ENCODE measurements at places on chromosomes 3 and 15.

GRCh38 chr15:101526890-101527289 lies 37.4 kb upstream of the PCSK6 start:
- no peak for DNase-seq

GRCh38 chr3:195083659-195084058 lies 187.3 kb downstream of the XXYLT1 start:
- DNase-seq: no peak

DNA sequence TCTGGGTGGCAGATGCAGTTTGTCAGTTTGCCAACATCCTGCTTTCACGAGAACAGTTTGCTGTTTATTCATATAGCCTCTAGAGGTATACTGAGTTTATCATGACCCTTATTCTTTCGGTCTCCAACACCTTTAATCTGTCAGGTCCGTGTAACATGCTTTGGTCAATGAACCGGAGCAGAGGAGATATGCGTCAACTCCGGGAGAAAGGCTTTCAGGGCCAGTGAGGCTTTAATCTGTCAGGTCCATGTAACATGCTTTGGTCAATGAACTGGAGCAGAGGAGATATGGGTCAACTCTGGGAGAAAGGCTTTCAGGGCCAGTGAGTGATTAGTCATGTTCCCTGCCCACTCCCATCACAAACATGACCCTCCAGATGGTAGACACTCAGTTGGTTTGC lies 16.9 kb upstream of the GPD1L start:
- DNase-seq: no peak

DNA sequence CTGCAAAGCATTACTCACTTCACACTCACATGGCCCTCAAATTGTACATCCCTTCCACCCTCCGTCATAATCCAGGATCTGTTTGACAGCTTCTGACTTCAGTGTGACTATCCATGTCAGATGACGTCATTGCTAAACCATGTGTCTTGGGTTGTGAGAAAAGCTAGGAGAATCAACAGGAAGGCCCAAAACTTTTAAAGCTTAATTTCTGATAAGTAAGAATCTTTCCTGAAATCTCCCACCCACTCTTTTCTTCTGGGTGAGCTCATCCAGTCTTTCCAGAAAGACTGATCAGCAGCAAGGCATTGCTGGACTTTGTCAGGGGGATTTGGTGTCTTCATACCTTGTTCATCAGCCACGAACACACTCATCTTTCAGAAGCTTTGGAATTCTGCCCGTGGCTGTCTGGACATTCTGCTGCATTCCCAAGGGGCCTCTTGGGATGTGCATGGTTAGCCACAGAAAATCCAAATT lies 11.5 kb upstream of the LMCD1 start:
- no peak for DNase-seq

DNA sequence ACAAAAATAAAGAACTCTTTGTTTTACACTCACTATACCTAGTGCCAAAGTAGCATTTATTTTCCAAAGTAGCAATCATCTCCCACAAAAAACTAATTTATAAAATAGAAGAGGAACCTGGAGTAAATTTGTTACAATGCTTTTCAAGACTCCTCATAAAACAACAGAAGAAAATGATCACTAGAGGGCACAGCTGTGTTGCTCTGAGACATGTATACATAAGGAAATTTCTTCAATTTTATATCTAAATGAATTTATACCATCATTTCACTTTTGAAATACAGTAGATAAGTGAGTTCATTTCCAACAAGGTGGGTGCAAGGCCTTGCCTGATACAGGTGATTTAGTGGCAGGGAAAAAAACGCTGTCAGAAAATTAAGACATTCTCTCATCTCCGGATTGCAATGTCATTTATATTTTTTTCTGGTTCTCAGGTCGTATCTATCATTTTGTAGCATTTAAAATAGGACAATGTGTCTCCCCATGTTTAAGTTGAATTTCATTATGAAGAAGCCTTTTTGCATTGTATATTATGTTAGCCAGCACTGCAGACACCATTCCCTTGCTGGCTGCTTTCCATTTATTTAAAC lies 25.3 kb upstream of the ARHGEF26 start:
- DNase-seq: no peak

DNA sequence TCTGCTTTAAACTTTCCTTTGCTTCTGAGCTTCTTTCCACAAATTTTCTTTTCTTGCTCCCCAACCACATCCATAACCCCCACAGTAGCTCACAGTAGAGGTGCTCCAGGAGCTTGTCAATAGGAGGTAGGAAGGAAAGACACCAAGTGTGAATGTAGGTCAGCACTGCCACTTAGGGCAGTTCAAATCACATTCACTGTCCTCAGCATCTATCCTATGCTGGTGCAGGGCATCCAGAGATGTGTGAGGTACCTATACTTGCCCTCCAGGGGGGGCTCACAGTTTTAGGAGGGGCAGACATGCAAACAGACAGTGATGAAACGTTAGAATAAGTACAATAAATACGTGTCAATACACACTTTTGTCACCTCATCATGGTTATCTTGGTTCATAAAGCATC lies 1.5 kb upstream of the SPSB4 start:
- no peak for DNase-seq

- DNase-seq: no peak
Measured at GRCh38 chr15:83015361-83015760, 3.9 kb upstream of the C15orf40 start.

DNA sequence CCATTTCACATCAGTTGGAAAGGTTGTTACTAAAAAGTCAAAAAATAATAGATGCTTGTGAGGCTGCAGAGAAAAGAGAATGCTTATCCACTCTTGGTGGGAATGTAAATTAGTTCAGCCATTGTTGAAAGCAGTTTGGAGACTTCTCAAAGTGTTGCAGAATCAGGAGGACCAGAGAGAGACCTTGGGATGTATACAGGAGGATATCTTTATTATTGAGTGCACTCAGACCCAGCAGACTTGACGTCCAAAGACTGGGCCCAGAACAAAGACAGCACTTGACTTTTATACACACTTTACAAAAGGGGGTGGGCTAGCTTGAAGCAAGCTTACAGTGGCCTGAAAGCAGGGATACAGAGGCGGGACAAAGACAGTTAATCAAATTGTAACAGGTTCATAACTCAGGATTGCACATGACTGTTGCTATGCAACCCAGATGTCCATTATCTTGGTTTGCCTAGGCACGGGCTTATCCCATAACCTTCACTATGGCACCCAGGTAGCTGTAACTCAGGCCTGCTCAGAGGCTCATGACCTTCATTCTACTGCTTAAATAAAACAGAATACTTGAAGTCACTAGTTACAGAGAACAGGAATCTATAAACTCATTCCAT lies 127.7 kb downstream of the SPATA16 start:
- DNase-seq: no peak

GRCh38 chr3:195597848-195598247 lies 14.1 kb upstream of the APOD start:
- no peak for DNase-seq

DNA sequence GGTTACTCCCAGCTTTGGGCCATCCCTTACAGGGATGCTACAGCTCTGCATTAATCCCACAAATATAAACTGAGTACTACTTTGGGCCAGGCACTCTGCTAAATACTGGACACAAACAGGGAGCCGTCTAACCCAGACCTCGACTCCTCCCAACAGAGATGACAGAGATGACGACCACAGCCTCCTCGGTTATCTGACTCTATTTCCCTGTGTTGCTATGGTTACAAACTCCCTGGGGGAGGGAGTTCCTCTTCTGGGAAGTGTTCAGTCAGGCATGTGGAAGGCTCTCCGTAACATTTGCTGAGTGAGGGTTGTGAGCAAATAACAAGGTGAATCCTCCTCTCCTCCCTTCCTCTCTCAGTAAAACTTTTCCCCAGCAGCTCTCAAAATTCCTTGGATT lies 6.7 kb upstream of the CMTM7 start:
- no peak for DNase-seq

DNA sequence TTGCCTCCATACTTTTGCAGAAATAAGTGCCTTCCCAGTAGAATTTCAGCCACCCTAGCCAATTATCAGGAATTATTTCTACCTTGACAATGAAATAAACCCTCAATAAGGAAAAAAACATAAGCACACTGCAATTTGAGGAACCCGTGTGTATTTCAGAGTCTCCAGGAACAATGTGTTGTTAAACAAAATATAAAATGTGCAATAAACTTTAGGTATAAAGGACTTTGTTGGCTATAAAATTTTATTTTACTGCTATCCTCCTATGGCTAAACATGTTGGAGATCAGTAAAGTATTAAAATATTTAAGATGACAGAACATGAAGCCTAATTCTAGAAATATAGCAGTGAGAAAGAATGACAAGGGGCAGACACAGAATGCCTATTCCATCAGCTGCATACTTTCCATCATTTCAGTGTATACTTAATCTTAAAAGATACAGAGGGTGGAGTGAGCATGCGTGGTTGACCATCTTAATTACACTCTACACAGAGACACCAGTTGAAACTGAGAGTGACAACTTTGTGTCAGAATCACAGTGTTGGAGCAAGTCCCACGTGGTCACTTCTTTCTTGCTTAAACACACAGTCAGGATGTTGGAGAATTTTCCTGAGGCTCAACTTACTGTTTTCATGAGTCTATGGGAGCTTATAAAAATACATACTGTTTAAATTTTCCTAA lies 79.0 kb upstream of the SUCLG2 start:
- no peak for DNase-seq

- DNase-seq: no peak
Measured at GRCh38 chr15:71279757-71280141, 164.5 kb downstream of the THSD4 start.

DNA sequence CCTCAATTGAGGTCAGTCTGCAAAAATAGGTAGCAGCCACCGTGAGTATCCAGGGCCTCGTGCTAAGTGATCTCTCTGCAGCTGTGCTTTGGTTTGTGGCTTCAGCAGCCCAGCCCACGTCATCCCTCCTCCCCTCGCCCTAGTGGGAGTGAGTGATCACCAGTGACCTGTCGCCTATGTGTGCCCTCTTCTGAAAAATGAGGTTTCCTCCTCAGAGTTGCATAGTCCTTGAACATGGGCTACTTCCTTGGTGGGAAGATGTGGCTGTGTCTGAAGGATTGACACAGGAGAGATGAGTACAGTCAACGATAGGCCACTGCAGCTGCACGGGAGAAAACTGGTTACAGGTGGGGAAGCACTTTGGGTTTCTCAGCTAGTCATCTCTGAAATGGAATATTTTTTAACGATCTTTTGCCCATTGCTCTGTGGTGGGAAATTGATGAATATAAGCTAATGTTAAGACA lies 144.8 kb upstream of the BHLHE40 start:
- DNase-seq: no peak

DNA sequence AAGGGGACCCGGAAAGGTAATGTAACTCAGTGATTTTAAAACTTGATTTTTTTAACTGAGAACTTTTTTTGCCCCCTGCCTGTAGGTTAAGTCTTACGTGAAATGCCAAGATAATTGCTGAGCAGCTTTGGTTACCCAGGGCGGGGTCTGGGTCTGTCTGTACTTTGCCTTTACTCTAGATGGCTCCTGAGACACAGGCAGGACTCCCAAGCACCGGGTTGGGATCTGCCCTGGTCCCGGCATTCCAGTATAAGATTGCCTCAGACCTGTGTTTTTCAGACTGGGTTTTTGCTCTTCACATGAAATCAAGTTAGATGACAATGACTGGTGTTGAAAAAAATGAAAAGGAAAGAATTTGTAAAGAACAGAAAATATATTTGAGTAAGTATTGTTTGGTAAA lies 40.3 kb downstream of the WDR76 start:
- DNase-seq: no peak

All from stimulated activated CD8-positive, alpha-beta memory T cell treated with anti-CD3 and anti-CD28 coated beads, Interleukin-4, amount 100 ng/mL, for 4 hours (primary cell).